ENCODE measurements at places on chromosomes 7 and 10. TPM values are rescaled to one million over a fixed set of nuclear protein-coding genes. Genes with fewer than 3 reads are reported as not detected.

DNA sequence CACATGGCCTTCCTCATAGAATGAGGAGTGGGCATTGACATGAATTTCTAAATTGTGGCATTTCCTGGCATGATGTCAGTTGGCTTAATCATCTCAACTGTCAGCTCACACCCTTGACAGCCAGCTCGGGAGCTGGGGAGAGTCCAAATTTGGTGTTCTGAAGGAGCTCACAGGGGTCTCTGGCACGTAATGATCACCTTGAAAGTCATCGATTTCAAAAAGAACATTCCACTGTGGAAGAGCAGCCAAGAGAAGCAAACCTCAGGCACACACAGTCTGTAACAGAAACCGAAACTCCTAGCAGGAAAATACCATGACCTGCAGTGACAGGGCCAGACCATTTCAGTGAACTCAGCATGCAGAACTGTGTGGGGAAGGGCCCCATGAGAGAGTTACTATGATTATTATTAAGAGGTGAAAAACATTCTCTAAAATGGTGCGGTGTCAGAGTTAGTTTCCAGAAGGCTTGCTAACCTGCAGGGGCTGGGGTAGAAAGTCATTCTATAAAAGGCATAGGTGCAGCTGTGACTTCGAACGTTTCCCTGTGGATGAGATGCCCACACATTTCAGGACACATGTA lies 26.4 kb upstream of the KLF6 start:
- H3K4me3 ChIP-seq = peak overlapping the region; percentile 4
- peaks cover 36% of the 10 kb centered on the region for H3K4me1 ChIP-seq

- peak overlapping the region; percentile 86 for H3K27ac ChIP-seq
- no peak overlapping the region for H3K4me3 ChIP-seq
- H3K27me3 ChIP-seq = no peaks in the 10 kb centered on the region
- H3K36me3 ChIP-seq = no peaks in the 10 kb centered on the region
- H3K4me1 ChIP-seq = peaks cover 62% of the 10 kb centered on the region
These were observed 27.1 kb downstream of the OGDH start for GRCh38 chr7:44633254-44634186.

- no peaks in the 10 kb centered on the region for H3K27me3 ChIP-seq
- peaks cover 64% of the 10 kb centered on the region for H3K4me1 ChIP-seq
- H3K27ac ChIP-seq = no peak overlapping the region
- H3K4me3 ChIP-seq = no peak overlapping the region
These were observed 28.6 kb downstream of the WAC start for GRCh38 chr10:28561531-28561930.

Gene ARMC3
- not detected for total RNA-seq

Gene OTUD1
- total RNA-seq = 13.2 TPM

Gene ANKRD30A
- total RNA-seq = not detected

DNA sequence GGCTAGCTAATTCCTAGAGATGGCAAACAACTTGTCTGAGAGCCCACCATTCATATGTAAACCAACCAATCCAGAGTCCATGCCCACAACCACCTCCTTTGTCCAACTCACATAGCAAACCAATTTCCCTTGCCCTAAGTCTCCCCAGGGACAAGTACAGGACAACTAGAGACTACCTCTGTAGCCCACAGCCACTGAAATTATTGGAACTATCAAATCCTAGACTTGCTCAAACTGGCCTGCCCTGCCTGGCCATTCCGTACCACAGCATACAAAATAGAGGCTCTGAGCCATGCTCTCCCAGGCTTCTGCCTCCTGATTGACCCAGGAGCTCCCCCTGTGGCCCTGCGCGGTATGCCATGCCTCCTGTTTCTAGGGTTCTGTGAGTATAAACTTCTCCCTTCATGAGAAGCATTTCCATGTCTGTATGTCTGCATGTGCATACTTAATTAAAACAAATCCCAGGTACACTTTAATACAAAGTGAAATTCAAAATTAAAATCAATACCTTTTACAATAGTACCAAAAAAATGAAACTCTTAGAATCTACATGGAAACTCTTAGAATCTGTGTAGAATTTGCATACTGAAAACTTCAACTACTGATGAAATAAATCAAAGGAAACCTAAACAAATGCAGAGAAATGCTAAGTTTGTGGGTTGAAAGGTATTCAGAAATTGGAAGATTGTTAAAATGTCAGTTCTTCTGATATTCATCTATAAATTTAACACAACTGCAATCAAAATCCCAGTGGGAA lies 4.0 kb upstream of the HECW1 start:
- no peak for DNase-seq
- H3K27me3 ChIP-seq = peaks cover 45% of the 10 kb centered on the region
- H3K4me1 ChIP-seq = peaks cover 17% of the 10 kb centered on the region

DNA sequence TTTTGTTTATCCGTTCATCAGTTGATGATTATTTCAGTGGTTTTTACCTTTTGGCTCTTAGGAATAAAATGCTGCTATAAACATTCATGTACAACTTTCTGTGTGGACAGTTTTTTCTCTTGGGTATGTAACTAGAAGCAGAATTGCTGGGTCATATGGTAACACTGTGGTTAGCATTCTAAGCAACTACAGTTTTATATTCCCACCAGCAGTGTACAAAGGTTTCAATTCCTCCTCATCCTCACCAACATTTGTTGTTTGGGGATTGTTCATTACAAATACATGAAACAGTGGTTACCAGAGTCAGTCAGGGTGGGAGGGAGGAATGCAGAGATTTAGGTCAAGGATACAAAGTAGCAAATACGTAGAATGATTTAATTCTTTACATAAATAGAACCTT lies 97.0 kb downstream of the NPSR1 start:
- no peak overlapping the region for H3K27ac ChIP-seq
- DNase-seq = no peak
- H3K36me3 ChIP-seq = no peaks in the 10 kb centered on the region
- H3K4me3 ChIP-seq = no peak overlapping the region

DNA sequence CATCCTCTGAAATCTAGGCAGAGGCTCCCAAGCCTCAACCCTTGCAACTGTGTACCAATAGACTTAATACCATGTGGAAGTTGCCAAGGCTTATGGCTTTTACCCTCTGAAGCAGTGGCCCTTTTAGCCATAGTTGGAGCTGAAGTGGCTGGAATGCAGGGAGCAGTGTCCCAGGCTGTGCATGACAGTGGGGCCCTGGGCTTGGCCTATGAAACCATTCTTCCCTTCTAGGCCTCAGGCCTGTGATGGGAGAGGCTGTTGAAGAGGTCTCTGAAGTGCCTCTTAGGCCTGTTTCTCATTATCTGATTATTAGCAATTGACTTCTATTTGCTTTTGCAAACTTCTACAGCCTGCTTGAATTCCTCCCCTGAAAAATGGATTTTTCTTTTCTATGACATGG lies 612.7 kb upstream of the ZWINT start:
- H3K27ac ChIP-seq = no peak overlapping the region
- H3K36me3 ChIP-seq = no peaks in the 10 kb centered on the region
- no peak for DNase-seq
- H3K4me3 ChIP-seq = no peak overlapping the region

Gene PNLIP
- total RNA-seq = not detected

Gene NUDCD3
- 48.2 TPM for total RNA-seq

DNA sequence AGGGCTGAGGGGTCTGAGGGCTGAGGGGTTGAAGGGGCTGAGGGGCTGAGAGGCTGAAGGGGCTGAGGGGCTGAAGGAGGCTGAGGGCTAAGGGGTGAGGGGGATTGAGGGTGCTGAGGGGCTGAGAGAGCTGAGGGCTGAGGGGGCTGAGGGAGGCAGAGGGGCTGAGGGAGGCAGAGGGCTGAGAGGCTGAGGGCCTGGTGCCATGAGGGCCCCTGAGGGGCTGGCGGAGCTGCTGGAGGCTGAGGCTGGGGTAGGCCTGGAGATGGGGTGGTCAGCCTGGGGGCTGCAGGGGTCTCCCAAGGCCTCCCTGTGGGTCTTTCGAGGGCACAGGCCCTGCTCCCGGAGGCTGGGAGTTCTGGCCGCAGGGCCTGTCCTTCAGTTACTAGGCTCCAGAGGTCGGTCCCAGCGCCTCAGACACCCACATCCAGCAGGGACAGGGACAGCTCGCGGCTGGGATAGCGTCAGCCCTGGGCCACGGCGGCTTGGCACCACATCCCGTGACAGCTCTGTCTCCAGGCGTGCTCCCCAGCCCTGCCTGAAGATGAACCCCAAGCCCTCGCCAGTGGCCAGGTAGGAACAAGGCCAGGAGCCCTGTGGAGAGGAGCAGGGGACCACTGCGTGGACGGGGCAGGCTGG lies 16.9 kb downstream of the MYO1G start:
- no peak for DNase-seq
- peaks cover 13% of the 10 kb centered on the region for H3K4me1 ChIP-seq
- peak overlapping the region; percentile 45 for H3K4me3 ChIP-seq
- H3K27me3 ChIP-seq = no peaks in the 10 kb centered on the region

GRCh38 chr7:27520815-27521790 lies 141.6 kb downstream of the HIBADH start:
- H3K27me3 ChIP-seq = no peaks in the 10 kb centered on the region
- H3K27ac ChIP-seq = no peak overlapping the region
- peak; percentile 78 for DNase-seq
- peaks cover 14% of the 10 kb centered on the region for H3K36me3 ChIP-seq

DNA sequence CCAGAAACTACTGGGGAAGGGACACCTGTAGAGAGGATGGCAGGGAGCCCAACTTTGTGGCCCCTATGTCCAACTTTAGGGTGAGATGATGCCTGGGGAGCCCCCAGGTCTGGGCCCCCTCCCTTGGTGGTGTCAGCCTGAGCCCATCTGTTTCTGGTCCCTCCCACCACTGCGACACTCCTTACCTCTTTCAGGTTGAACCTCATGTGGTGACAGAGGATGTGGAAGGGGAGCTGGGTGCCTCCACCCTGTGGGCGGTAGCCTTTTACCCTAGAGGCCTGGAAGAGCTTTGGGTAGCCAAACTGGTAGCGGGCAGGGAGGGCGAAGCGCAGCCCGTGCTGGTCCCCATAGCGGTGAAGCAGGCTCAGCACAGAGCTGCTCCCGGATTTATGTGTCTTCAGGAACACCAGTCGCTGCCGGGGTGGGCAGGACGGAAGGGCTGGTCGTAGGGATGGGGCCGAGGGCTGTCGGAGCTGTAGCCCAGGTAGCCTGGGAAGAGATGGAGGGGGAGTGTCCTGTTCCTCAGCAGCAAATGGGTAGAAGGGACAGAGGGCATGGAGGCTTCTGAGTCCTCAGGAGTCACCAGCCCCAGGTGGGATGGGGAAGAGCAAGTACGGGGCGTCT lies 2.0 kb downstream of the GAL3ST4 start:
- no peak overlapping the region for H3K27ac ChIP-seq
- peak; percentile 42 for DNase-seq
- no peak overlapping the region for H3K4me3 ChIP-seq
- H3K4me1 ChIP-seq = peaks cover 22% of the 10 kb centered on the region
- no peaks in the 10 kb centered on the region for H3K36me3 ChIP-seq

DNA sequence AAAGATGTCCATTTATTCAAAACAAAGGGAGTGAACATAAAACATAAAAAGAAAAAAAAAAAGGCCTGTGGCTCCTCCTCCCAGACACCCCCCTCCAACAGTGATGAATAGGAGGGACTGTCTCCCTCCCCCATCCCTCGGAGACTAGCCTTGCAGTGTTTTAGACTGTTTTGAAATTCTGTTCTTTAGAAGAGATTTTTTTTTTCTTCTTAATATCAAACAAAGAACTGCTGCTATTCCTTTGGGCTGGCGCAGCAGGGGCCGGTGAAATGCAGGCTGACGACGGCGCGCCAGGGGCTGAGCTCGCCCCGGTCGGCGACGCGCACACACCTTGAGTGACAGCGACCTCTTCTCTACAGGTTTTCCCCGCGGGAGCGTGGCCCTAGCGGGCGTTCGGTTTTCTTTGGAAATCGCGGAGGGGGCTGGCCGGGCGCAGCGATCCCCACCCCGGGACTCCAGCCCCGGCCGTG lies at the start of gene LANCL2:
LANCL2 (plus strand) TSS at position 133 of the 470 bp plus-strand sequence. CDS start 689 bp downstream, outside the sequence.
- peak within 1 kb of the TSS; percentile 98 for H3K27ac ChIP-seq
- peak within 1 kb of the TSS; percentile 80 for H3K4me3 ChIP-seq
- no peak for DNase-seq
- H3K27me3 ChIP-seq = no peaks in the 10 kb centered on the region
- H3K36me3 ChIP-seq = no peaks in the 10 kb centered on the region
- H3K4me1 ChIP-seq = peaks cover 22% of the 10 kb centered on the region

Gene TEX36
- total RNA-seq = not detected

DNA sequence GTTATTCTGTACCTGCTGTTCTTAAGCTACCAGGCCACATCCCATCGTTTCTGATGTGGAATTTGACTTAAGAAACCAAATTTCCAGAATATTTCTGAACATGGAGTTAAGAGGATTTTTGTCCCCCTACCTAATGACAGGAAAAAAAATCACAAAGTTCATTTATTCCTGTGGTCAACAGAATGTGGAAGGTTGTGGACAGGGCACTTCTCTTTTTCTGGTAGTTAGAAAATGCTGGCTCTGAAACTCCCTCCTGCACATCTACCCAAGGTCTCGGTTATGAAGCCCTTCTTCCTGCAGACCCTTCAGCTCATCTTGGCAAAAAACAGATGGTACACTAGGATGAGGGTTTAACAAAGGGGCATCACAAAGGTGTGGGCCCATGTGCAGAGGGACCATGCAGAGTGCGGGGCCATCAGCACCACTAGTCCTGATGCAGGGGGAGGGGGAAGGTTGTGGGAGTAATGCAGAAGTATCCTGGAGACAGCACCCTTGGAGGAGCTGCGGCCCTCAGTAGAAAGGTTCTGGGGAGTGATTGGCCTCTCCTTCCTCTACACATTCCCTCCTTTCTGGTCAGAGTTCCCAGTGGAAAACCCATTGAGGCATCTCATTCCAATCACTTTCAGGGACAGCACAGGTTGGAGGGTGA lies 9.8 kb downstream of the ALOX5 start:
- H3K27me3 ChIP-seq = peaks cover 13% of the 10 kb centered on the region
- no peak overlapping the region for H3K27ac ChIP-seq
- DNase-seq = no peak

DNA sequence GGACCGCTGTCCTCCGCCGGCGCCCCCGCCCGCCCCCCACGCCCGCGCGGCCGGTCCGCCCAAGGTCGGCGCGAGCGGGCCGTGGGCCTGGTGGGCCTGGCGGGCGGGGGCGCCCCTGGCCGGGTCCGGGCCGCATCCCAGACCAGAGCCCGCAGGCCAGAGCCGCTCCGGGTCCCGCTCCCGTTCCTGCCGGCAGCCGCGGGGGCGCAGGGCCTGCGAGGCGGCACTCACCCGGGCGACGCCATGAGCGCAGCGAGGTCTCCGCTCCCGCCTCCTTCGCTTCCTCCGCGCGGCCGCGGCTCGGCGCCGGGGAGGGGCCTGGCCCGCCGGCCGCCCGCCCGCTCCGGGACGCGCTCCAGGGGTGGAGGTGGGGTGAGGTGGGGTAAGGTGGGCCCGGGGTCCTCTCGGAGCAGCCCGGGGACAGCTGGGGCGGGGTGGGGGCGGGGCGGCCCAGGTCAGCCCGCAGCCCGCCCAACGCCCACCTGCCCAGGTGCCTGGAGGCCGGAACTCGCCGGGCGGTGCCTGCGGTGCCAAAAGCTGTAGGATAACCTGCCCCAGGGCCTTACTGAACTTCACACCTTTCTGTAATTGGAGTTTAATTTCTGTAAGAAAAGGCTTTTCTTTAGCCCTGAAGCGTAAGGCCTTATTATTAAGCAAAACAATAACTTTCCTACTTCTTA lies at the start of gene URGCP:
URGCP (minus strand) TSS at position 266 of the 680 bp plus-strand sequence; CDS start at position 245, 21 bp downstream.
- peak within 1 kb of the TSS; percentile 83 for H3K4me3 ChIP-seq
- peak within 1 kb of the TSS; percentile 86 for H3K27ac ChIP-seq
- H3K36me3 ChIP-seq = no peaks in the 10 kb centered on the region
- H3K4me1 ChIP-seq = no peaks in the 10 kb centered on the region
- H3K27me3 ChIP-seq = no peaks in the 10 kb centered on the region
- DNase-seq = peak; percentile 74

All from sigmoid colon (tissue), 7 donors.